Stimulated activated CD4-positive, alpha-beta T cell treated with anti-CD3 and anti-CD28 coated beads, TNF-alpha, amount 100 ng/mL, for 24 hours (primary cell): ENCODE measurements at places on chromosomes 3 and 15.

- no peak for DNase-seq
Observed at GRCh38 chr15:83653288-83653638, 660 bp upstream of the ADAMTSL3 start.

DNA sequence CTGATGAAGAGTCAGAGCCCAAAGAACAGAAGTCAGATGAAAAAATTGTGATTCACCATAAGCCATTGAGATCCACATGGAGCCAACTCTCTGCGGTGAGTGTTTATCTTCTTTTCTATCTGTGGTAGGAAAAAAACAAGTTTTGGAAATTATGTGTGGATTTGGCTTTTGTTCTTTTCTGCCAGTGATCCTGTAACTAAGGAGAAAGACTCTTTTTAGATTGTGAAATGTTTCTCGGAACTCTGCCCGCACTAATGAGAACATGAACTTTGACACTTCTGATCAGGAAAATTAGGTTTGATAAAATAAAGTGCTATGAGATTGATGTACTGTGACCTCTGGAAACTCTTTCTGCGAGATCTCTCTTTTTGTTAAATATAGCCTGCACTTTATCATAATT is 8.4 kb downstream of the ARHGEF26 start:
- no peak for DNase-seq

- no peak for DNase-seq
Observed at GRCh38 chr3:57727106-57727505, 29.0 kb upstream of the SLMAP start.

GRCh38 chr15:90637693-90638092 is 79.5 kb upstream of the BLM start:
- DNase-seq: no peak

- DNase-seq: no peak
Observed at GRCh38 chr3:19331931-19332330, 183.6 kb downstream of the KCNH8 start.

GRCh38 chr15:91289324-91289723 is 189.3 kb downstream of the SV2B start:
- DNase-seq: no peak

DNA sequence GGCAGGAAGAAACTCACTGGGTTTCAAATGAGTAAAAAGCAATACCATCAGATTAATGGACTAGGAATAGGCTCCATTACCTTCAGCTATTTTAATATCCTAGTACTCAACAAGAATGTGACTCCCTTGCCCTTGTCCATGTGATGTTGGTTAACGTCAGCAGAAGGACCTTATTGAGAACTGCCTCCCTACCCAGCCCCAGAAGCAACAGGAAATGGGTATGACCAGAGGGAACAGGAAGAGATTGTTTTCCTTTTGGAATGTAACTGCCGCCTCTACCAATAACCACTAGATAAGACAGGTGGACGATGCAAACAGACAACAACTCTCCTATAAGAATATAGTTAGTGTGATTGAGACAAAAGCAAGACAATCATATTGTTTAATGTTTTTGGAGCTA is 10.4 kb upstream of the MME start:
- DNase-seq: no peak

DNA sequence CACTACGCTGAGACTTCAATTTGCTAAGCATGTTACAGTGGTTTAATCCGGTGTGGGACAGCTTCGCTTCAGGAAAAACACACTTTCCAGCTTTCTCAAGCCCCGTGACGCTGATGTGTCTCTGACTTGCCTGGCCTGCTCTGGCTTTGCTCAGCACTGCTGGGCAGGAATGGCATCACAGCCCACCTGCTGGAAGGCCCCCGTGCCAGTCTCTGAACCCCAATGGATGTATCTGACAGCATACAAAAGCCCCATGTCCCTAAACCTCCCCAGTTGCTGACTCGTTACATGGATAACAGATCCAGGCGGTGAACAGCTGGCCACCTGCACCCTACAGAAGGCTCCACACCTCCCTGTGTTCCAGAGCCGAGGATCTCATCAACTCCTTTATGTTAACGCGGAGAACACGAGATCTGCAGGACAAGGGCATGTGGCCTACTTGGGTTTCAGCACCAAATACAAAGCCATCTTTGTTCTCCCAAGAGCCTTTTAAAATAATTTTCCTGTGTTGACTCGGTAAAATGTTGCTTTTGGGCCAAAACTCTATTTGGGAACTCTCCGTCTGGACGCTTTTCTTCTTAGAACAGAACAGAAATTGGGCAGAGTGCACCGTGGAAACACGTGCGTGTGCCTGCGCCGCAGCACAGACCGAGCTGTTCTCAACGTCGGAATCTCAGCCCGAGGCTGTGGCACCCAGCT is 61.4 kb downstream of the ATP10A start:
- DNase-seq: no peak

DNA sequence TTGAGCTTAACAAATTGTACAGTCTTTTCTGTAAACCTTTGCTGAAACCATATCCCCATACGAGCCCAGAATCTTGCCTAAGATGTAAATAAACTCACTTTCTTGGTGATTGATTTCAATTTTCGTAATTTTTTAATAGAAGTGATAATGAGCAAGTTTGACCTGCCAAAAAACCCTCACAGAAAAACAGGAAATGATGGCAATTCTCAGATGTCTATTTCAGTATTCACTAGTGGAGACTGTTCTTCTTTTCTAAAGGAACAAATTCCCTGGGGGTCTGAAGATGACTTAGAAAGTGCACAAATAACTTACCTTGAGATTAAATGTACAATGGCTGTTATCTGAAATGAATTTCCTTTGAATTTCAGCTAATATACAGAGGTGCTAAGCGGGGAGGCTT is 116.5 kb upstream of the CMC1 start:
- no peak for DNase-seq

- no peak for DNase-seq
Observed at GRCh38 chr3:81980596-81981494, 219.4 kb upstream of the GBE1 start.

- DNase-seq: no peak
Observed at GRCh38 chr3:188197388-188197847, 43.5 kb downstream of the LPP start.

DNA sequence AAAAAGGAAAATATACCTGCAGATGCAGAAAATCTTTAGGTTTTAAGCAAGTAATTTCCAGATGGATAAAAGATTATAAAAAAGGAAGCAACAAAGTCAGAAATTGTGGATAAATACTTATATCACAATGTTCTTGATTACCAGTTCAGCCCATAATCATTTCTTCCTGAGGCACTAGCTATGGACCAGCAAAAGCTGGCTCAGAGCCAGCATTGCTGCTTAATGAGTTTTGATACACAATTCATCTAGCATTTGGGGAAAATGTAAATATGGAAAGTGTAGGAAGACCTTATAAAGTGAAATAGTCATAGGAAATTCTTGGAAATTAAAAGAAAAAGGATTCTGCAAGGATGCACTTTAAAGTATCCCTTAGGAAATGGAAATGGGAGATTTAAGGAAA is 168.3 kb upstream of the GBE1 start:
- DNase-seq: no peak

DNA sequence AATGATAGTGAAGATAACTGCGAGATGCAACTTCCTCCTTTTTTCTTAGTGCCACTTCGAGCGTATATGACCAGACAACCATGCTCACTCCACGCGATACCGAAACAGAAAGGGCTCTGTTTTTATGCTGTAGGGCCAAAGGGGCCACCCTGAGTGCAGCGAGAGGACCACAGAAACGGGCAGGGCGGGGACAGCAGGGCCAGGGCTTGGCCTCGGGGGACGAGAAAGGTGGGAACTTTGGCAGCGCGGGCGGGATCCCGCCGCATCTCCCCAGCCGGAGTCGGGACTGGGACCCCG is 483 bp downstream of the VPS13C start:
- DNase-seq: peak; percentile 47

DNA sequence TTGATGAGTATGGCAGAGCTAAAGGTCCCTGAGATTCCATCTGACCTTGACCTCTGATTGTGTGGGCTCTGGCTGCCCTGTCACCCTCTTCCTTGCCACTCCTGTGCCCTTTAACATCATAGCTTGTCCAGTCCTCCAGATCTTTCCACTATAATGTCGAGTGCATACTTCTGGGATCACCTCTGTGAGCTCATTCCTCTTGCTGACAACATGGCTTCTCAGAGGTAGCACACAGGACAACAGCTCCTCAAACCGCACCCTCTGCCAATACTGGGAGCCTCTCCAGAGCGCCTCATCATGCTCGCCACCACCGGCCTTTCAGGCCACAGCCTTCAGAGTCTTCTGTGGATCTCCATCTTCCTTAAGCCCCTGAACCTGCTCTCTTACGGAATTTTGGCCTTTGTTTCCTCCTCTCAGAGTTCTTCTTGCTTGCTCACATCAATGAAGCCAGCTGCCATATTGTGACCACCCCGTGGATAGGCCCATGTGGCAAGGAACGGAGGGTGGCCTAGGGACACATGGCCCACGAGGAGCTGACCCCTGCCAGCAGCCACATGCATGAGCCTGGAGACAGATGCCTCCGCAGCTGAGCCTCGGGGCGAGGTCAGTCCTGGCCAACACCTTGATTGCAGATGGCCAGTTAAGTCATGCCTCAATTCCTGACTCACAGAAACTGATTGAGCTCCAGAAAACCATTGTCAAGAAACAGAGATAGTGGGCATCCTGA is 31.1 kb downstream of the PLA2G4D start:
- no peak for DNase-seq
